ENCODE measurements at places on chromosomes 6 and 20.

GRCh38 chr6:86609549-86610388, 327.6 kb upstream of the HTR1E start:
- no peak for DNase-seq

GRCh38 chr6:49565261-49565660, 14.8 kb downstream of the C6orf141 start:
- no peak for DNase-seq

GRCh38 chr20:9981829-9982228, 53.0 kb upstream of the ANKEF1 start:
- DNase-seq = no peak

DNA sequence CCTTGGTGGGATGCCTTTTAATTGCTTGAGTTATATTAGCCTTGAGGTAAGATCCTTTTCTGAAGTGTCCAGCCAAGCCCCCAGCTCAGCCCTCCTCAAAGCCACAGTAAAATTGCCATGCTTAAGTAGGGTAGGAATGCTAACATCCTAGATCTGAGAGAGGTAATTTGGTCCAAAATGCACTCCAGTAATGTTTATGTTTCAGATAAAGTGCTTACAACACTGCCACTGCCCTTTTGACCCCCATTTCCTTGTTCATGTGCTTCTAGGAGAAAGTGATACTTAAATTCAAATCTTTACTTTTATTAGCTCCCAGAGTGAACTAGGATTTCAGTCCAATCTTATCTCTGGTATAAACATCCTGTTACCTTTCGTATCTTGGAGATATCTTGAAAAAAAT, 318.0 kb downstream of the BMP2 start:
- DNase-seq = no peak

- peak; percentile 8 for DNase-seq
These were observed 146.5 kb downstream of the ZDHHC14 start for GRCh38 chr6:157527471-157527907.
